T-helper 1 cell (primary cell): ENCODE measurements at places on chromosomes 13 and 19.

GRCh38 chr19:57954996-57955395 is 7.5 kb upstream of the ZNF256 start:
- DNase-seq = no peak

GRCh38 chr19:8577247-8577646 is at the start of gene MYO1F:
Gene MYO1F (minus strand): TSS chr19:8577442. CDS start chr19:8577309, 133 bp downstream.
- DNase-seq = no peak

DNA sequence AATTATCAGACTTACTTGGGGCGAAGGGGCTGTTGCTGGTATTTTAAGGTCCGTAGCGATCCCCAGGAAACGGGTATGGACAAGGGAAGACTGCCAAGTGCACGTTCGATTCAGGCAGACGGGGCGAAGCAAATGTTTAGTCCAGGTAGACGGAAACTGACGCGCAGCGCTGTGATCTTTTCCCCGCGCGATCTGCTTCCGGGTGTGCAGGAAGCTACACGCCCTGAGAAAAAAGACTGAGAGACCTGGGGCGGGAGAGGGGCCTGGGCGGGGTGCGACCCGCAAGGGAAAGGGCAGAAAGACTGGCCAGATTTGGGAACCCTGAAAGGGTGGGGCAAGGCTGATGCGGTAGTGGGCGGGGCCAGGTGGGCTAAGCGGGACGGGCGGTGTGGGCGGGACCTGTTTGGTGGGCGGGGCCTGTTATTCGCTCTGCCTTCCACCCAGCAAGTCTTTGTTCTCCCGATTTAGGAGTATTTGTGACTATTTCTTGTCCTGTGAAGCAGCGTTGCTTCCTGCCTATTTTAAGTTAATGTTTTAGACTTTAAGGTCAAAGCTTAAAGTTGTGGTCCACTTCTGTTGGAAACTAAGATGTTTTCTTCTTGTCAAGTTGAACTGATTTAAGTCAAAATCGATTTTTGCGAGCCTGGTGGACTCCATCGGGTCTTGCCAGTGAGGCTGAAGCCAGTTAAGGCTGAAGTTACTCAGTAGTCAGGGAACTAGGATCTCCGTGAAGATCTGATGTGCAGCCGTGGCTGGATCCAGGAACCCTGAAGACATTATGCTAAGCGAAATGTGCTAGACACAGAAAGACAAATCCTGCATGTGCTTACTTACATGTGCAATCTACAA is at the start of gene ZNF836:
ZNF836 (minus strand) TSS at position 301 of the 849 bp plus-strand sequence. CDS start 3,549 bp downstream, outside the sequence.
- peak; percentile 92 for DNase-seq

DNA sequence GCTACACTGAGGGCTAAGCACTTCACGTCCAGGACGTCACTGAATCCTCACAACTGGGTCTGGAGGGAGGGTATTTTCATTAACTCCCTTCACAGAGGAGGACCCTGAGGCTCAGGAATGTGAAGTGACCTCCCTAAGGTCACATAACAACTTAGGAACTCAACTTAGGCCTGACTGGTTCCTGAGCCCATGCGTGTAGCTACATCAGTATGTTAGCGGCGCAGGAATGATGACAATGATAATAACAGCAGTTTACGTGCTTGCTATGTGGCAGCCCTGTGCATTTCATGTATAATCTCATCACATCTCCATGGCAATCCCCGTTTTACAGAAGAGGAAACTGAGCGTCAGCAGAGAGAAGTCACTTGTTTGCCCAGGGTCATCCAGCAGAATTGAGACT is 18.3 kb downstream of the KRTDAP start:
- DNase-seq = no peak

- DNase-seq = no peak
These were observed 61.8 kb downstream of the ATP11A start for GRCh38 chr13:112751617-112752016.

GRCh38 chr13:41674246-41674645 is 216.9 kb downstream of the RGCC start:
- no peak for DNase-seq

- no peak for DNase-seq
These were observed 8.1 kb downstream of the DGKH start for GRCh38 chr13:42056583-42056982.

DNA sequence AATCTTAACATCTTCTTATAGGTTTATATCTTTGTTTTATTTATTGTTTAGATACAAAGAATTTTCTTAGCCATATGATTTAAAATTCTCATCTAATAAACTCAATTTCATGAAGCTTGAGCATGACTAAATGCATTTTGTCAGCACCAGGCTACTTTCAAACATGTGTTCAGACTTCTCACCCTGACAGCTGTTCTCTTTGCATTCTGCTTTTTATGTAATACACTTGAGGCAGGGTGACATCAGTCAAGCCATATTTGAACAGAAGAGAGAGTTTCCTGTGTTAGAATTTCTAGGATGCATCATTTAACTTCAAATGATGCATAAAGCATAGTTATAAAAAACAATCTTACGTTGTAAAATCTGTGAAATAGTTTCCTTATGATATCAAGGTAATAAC is 1295.1 kb upstream of the PCDH20 start:
- no peak for DNase-seq

DNA sequence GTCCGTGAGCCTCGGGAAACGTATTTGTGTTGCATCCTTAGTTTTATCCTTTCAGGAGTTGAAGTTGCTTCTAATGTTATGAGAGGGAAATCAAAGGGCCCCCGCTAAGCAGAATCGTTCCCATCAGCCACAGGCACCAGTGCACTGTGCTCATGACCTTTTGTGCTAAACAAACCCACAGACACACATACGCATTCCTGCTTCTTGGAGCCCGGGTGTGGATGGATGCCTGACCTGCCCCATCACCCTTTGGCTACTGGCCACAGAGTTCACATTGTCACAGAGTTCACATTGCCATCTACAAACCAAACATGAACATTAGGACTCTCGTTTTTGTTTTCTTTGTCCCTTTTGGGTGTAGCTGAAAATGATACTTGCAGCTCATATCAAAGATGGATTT is 47.2 kb downstream of the CHST8 start:
- DNase-seq = no peak

GRCh38 chr19:34217952-34218817 is 36.2 kb upstream of the GARRE1 start:
- DNase-seq = peak; percentile 78

- DNase-seq = no peak
These were observed 20.7 kb downstream of the POMP start for GRCh38 chr13:28679628-28680027.

GRCh38 chr19:41755328-41755913 is at the start of gene CEACAM6:
Gene CEACAM6 (plus strand): TSS chr19:41755530. CDS start chr19:41755639, 109 bp downstream.
- no peak for DNase-seq

DNA sequence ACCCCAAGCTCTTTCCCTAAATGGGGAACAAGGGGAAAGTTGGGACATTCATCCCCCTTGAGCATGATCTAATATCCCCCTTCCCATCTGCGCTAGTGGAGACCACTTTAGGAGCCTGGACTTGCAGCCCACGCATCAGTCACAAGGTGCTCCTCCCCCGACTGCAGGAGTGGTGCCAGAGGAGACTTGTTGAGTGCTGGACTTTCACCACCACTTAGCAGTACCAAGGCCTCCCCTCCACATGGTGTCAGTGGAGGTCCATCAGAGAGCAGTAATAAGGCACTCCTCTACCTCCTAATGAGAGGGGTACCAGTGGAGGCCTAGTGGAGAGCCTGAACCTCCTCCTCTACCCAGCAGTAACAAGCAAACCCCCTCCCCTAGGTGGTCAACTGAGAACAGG is 22.5 kb downstream of the CAB39L start:
- DNase-seq = no peak

DNA sequence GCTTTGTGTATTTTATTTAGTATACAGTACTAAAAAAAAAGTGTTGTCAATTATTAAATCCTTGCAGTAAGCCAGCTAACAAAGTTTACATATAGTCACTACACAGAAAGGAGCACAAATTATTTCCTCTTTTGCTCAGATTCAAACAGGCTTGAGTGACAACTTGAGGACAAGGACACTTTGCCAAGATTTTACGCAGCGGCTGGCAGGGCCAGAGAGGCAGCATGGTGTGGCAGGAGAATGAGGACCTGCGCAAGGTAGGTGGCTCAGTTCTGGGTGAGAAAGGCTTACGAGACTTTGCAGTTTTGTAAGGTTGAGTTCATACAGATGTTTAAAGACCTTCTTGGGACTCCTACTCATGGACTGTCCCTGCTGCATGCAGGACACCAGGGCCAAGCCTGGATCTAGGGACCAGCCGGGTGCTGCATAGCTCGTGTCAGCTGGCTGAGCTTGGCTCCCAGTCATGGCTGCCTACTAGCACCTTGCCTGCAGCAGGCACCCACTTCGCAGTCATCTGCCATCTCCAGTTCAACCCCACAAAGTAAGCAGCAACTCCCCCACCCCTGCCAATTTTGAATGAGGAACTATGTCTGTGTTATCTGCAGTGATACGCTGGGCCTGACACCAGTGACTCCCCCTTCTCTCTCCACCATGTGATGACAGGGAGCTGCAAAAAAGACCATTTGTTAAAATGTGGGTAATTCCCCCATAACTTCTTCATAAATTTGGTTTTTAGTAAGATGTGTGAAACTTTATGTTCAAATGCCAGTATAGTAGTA is 3.7 kb upstream of the TUBA3C start:
- no peak for DNase-seq

- DNase-seq = no peak
These were observed 406.0 kb downstream of the RFC3 start for GRCh38 chr13:34223984-34224383.

GRCh38 chr13:96958286-96958891 is 35.9 kb downstream of the OXGR1 start:
- no peak for DNase-seq

DNA sequence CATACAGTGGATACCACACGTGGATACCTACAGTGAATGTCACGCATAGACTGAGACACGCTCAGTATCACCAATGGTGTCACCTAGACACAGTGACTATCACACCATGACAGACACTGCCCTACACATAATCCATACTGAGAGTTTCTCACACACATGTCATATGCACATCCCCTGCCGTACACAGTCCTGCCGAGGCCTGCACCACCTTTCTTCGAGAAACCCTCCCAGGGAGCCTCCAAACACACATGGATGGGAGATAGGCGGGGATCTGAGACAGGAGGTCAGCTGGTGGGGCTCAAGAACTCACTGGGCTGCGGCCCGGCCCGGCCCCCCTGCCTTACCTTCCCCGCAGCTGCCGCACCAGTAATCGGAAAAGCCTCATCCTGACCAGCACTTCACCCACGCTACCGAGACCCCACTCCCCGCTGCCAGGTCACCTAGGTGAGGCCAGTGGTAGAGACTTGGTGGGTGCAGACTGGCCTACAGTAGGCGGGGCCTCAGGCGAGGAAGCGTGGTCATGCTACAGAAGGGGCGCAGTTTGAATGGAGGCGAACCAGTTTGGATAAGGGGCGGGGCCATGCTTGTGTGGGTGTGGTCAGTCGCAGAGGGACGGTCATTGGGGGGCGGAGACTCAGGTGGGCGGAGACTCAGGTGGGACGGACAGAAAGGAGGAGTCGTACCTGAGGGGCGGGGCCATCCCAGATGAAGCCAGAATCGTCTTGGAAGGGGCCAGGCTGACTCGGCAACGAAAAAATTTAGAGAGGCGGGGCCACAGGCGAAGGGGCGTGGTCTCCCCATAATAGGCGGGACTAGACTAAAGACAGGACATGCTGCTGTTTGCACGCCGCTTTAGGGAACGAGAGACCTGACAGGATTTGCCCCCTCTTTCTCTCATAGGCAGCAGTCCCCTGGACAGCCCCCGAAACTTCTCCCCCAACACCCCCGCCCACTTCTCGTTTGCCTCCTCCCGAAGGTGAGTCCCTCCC is 2.1 kb downstream of the MAST1 start:
- no peak for DNase-seq

GRCh38 chr13:46101002-46101401 is 3.8 kb downstream of the CPB2 start:
- DNase-seq = no peak

DNA sequence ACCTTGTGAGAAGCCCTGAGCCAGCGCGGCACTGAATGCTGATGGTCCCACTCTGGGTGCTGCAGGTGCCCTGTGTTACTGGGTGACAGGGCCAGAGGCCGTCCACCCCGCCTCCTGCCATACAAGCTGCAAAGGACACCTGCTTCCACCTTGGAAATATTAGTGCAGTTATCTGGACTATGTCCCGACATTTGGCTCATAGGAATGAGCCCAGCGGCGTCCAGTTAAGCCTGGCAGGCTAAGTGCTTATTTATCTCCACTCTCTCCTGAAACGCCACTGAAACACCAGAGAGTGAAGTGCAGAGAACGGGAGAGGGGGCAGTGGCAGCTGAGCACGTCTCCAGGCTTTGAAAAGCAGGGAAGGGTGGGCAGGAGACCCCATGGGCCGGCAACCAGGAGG is 145.8 kb downstream of the KDM4B start:
- no peak for DNase-seq

- no peak for DNase-seq
These were observed 17.7 kb downstream of the TMEM272 start for GRCh38 chr13:51827254-51827653.

DNA sequence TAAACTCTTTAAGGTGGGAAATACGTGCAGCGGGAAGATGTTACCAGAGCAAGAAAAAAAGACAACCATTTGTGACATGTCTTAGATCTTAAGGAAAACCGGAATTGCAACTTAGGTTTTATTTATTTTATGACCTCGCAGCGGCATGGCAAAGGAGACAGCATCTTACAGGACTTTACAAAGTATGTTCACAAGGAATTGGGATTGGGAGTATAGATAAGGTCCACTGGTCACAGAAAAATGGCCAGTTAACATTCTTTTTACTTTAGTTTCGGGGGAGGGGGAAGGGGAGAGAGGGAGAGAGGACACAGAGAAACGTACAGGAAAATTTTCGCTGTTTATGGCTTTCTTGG is 104.5 kb upstream of the DIAPH3 start:
- DNase-seq = no peak

DNA sequence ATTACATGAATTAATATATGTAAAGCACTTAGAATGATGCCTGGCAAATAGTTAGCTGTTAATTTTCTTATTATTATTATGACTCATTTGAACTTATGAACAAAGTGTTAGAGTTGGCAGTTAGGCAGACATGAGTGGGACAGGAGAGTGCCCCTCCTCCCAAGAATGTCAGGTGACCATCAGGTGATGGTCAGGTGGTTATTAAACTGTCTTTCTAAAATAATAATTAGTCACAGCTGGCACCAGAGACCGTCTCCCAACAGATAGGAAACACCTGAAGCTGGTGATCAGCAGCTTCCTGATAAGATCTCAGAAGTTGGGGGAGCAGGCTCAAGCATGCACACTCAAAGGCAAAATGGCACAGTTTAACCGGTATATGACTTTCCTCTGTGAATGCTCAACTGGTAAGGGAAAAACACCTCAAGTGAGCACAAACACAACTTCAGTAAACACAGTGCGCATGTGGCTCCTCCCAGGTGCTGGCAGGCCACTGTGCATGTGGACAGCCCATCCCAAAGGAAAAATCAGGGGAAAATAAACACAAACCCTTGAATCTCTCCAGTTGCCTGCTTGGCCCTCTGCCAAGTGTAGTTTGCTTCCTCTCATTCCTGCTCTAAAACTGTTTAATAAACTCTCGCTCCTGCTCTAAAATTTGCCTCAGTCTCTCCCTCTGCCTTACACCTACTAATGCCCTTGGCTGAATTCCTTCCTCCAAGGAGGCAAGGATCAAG is 54.0 kb downstream of the FLT1 start:
- no peak for DNase-seq

- no peak for DNase-seq
These were observed 23.0 kb upstream of the PSG2 start for GRCh38 chr19:43105496-43105895.
